ENCODE measurements at places on chromosomes 5 and 9.

- peak; percentile 18 for DNase-seq
Observed at GRCh38 chr9:71003346-71003745, 118.1 kb downstream of the TRPM3 start.

- peak; percentile 12 for DNase-seq
Observed at GRCh38 chr5:137734331-137734730, 1.6 kb downstream of the KLHL3 start.

DNA sequence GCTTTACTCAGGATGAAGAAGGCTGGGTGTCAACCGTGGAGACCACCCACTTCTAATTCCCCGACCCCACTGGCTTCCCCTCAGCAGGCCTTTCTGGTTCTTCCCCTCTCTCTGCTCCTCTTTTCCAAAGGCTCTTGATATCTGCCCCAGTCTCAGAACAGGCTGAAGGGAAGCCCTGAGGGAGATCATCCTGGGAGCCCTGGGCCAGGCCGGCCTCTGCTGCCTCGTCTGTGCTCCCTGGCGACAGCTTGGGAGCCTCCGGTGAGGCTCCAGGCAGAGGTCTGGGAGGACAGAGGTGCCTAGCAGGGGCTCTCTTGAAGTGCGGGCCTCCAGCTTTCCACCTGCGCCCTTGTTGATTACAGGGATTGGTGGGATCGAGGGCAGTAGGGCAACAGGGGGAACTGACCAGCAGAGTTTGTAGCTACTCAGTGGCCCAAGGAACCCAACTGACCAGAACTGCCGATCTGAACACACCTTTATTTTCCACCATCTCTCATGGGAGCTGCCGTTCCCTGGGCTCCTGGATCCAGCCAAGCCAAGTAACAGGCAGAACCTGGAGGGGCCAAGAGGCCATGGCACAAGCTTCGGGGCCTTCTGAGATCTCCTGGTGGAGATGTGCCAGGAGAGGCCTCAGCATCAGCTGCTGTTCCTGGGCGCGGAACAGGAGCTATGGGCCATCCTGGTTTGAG lies 198.5 kb downstream of the CACNA1B start:
- no peak for DNase-seq

DNA sequence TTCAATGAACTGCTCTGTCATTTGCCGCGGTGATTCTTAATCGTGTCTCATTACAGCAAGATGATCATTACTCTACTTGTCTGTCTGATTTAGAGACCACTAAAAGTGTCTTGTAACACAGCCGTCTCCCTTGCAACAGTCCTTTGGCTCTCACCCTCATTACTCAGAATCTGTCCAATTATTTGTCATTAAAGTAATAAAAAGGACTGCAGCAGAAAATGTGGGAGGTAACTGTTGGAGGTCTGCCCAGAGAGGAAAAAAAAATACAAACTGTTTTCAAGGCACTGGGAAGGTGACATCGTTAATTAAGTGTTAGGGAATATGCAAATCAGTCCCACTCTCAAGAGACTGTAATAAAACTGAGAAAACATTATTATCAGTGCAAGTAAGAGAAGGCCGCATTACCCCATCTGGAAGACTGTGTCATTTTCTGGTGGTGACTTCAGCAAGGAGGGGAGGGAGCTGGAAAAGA lies 281.0 kb downstream of the RASEF start:
- no peak for DNase-seq

GRCh38 chr9:129252937-129253802 lies 75.1 kb upstream of the IER5L start:
- no peak for DNase-seq

- DNase-seq, result peak; percentile 37
Observed at GRCh38 chr9:94639061-94639998, at the start of gene FBP1. TSS of gene FBP1 (minus strand) at chr9:94639518. CDS start at chr9:94639310, 208 bp downstream.

DNA sequence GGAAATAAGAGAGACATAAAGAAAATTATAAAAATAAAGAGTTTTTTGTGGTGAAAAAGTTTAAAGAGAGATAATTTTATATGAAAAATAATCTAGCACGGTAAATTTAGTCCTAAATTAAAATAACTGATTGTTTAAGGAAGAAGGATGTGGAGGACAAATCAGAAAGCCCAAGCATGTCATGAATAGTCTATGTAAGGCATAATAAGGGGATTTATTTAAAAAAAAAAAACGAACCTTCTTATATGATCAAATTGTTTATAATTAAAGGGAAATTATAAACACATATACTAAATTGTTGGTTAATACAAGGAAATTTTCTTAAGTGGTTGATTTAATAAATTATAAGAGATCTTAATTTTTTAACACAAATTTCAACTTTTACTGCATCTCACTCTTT lies 551.8 kb upstream of the TYRP1 start:
- DNase-seq, result peak; percentile 36

All from mesendoderm (in vitro differentiated cells).